ENCODE measurements at places on chromosomes 16 and 17.

DNA sequence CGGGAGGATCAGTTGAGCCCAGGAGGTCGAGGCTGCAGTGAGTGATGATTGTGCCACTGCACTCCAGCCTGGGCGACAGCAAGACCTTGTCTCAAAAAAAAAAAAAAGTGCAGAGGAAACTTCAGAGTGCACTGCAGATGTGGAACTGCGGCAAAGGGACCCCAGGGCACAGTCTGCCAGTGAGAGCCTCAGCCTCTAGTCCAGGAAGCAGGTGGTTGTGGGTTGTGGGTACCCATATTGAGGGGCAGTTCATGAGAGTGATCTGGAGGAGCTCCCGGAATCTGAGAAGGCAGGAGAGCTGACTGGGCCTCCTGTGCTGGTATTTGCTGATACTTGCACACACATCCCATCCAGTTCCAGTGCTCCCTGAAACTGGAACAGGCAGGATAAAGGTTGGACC, 13.1 kb downstream of the FOXN1 start:
- no peak for DNase-seq

DNA sequence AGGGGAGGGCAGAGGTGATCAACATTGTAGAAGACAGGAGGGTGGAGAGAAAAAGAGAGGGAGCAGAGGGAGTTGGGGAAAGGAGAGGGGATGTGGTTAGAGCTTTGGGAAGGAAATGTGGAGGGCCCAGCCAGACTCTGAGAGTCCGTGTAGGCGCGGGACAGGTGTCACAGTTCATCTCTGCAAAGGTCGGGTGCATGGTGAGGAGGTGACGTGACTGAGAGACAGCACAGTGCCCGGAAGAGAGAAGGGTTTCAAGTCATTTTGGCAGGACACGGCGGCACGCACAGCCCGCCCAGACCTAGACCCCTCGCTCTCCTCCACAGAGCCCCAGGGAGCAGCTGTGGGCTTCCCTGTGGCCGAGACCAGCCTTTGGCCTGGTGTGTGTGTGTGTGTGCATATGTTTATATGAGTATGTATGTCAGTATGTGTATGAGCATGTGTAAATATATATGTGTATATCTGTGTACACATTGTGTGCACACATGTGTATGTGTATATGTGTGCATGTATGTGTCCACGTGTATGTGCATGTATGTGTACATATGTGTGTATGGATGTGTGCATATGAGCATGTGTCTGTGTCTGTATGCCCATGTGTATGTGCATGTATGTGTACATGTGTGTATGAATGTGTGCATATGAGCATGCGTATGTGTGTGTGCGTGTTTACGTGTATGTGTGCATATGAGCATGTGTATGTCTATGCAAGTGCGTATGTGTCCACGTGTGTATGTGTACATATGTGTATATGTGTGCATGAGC, 104.6 kb downstream of the SEC14L1 start:
- DNase-seq, result no peak

DNA sequence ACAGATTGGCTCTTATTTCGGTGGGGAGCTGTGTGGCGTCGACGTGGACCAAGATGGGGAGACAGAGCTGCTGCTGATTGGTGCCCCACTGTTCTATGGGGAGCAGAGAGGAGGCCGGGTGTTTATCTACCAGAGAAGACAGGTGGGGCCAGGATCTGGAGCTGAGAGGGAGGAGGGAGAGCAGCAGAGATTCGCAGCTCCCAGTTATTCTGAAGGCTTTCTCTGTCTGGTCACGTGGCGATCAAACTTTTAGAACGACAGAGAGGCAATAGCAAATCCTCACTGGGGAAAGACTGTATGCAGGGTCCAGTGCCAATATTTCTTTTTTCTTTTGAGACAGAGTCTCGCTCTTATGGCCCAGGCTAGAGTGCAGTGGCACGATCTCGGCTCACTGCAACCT, 22.2 kb downstream of the ITGAL start:
- no peak for DNase-seq

DNA sequence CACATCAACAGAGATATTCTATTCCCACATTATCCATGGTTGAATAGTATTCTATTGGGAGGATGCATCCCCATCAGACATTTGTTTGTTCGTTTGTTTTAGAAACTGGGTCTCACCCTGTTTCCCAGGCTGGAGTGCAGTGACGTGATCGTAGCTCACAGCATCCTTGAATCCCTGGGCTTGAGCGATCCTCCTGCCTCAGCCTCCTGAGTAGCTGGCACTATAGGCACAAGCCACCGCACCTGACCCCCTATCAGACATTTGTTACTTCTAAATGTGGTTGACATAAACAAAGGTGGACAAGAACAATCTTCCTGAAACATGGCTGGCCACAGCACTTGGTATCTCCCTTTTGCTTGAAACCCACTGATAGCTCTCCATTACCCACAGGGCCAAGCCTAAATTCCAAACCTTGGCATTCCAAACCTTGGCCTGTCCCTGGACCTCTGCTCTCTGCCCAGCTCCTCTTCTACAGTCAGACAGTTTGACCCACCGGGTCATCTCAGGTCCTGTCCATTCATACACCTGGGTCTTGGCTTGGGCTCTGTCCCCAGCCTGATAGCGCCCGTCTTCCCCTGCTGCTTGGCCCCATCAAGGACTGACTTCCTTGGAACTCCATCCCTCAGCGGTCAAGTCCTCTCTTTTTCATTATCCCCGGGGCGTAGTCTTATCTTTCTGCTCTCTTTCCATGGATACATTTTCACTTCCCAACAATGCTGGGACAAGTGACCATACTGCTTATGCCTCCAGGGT, 1.5 kb upstream of the PRR29 start:
- DNase-seq, result no peak

DNA sequence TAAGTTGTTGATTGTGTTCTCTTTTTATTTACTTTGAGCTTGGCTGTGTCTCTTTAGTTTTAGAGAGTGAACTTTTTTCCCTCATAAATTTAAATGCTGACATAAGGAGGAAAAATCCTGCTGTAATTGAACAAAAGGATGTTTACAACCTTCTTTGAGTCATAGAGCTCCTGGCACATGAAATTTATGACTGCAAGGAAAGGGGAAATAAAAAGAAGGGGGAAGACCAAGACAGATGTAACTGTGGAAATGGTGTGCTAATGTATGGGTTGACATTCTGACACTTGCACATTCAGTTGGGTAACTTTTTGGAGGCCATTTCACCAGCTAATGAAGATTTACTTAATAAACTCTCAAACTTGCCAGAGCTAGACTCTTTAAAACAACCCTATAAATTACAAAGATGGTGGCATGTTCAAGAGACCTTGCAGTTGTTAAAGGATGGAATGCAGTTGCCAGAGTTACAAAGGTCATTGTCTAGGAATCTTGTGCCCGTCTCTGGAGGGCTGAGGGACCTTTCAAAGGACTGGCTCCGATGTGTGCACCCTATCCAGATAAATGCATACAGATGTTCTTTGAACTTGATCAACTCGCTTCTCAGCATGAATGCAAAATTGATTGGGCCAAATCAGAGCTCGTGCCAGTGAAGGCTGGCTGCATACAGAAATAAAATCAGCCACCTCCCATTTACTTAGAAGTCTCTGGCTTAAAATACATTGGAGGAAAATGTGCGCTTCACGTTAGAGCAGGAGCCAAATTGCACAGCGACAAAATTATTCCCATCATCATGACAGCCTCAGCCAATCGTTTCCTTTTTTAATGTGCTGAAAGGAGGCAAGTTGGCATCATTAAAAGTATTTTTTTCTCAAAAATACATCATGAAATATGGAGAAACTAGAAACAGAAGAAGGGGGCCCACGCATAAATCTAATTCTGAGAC, 289.0 kb upstream of the XYLT1 start:
- DNase-seq, result no peak

GRCh38 chr17:34245351-34245905, 9.7 kb upstream of the CCL2 start:
- DNase-seq, result no peak

- no peak for DNase-seq
Observed at GRCh38 chr17:43784628-43785101, 4.4 kb downstream of the CFAP97D1 start.

- DNase-seq, result no peak
Observed at GRCh38 chr16:68539711-68540239, 684 bp downstream of the ZFP90 start.

DNA sequence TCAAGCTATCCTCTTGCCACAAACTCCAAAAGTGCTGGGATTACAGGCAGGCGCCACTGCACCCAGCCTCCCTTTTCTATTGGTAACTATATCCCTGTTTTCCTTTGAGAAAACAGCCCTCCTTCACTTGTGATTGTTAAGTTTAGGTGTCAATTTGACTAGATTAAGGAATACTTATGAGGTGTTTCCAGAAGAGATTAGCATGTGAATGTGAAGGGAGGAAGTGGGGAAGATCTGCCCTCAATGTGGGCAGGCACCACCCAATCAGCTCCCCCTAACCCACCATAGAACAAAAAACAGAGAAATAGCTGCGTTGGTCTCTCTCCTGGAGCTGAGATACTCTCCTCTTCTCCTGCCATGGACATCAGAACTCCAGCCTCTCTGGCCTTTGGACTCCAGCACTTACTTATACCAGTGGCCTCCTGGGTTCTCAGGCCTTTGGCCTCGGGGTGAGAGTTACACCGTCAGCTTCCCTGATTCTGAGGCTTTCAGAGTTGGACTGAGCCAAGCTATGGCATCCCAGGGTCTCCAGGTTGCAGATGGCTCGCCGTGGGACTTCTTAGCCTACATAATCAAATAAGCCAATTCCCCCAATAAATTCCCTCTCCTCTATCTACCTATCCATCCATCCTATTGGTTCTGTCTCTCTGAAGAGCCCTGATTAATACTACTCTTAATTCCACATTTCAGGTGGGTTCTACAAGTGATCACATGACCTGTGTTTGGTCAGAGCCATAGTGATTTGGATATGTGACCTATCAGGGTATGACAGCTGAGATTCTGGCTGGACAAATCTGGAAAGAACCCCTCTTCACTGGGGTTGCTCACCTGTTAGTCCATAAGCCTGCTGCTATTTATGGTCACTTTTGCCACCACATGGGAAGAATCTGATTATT, 12.0 kb upstream of the STAT3 start:
- no peak for DNase-seq

DNA sequence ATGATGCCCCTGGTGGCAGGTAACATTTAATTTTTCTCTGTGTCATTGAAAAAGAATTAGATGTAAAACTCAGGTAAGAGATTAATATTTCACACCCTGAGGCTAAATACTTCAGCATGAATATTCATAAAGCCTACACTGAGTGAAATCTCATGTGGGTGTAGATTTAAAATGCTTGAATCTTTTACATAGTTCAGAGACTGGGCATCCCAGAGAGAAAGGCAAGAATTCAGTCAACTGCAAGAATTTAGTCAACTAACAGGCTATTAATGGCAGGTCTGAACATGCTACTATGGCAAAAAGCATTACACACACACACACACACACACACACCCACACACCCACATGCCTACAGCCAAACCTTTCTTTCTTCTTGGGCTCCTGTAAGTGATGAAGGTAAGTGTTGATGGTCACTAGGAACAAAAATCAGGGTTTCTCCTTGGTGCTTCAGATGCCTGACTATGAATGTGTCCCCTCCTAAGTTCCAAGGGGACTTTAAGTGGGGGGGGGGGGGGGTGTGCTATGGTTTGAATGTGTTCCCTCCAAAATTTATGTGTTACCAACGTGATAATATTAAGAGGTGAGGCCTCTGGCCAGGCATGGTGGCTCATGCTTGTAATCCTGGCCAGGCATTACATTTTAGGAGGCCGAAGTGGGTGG, 63.7 kb upstream of the PSMD7 start:
- DNase-seq, result no peak

DNA sequence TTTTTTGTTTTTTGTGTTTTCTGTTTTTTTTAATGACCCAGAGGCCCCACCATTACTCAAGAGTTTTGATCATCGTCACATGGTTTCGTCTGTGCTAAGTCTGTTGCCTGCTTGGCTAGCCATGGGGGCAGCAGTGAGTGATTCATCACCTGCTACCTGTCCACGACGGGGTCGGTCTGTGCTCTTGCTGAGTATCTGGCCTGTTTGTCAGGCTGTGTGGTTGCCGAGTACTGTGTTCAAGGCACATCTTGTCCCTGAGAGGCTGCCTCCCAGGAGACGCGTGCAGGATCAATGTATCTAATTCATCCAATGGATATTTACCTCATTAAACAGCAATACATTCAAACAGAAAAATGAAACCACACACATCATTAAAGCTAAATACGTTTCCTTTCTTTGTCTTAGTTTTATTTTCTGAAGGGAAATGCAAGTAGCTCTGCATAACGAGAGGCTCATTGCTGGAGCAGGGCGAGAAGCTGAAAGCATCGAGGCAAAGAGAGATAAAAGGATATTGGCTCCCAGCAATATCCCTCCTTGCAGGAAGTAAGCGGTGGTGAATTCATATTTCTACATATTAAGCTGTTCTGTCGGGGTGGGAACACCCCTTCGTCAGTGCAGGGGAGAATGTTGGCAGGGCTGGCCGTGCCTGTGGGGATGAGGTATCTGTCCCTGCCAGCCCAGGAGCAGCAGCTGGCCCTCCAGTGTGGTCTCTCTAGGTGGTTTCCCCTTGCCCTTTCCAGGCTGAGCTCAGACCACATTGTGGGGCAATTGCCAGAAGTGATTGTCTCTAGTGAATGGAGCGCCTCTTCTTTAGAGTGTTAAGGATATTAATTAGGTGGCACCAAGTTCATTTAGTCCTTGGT, 166.2 kb upstream of the ASIC2 start:
- no peak for DNase-seq

GRCh38 chr17:34511265-34511664, 68.1 kb upstream of the TMEM132E start:
- DNase-seq, result no peak

GRCh38 chr17:28953444-28954118, 2.3 kb upstream of the PHF12 start:
- DNase-seq, result no peak

- no peak for DNase-seq
Observed at GRCh38 chr17:40316571-40317344, 7.8 kb downstream of the RARA start.

GRCh38 chr17:32903774-32904673, 23.9 kb upstream of the TMEM98 start:
- DNase-seq, result no peak

GRCh38 chr16:89112377-89113151, 18.9 kb downstream of the ACSF3 start:
- DNase-seq, result no peak

DNA sequence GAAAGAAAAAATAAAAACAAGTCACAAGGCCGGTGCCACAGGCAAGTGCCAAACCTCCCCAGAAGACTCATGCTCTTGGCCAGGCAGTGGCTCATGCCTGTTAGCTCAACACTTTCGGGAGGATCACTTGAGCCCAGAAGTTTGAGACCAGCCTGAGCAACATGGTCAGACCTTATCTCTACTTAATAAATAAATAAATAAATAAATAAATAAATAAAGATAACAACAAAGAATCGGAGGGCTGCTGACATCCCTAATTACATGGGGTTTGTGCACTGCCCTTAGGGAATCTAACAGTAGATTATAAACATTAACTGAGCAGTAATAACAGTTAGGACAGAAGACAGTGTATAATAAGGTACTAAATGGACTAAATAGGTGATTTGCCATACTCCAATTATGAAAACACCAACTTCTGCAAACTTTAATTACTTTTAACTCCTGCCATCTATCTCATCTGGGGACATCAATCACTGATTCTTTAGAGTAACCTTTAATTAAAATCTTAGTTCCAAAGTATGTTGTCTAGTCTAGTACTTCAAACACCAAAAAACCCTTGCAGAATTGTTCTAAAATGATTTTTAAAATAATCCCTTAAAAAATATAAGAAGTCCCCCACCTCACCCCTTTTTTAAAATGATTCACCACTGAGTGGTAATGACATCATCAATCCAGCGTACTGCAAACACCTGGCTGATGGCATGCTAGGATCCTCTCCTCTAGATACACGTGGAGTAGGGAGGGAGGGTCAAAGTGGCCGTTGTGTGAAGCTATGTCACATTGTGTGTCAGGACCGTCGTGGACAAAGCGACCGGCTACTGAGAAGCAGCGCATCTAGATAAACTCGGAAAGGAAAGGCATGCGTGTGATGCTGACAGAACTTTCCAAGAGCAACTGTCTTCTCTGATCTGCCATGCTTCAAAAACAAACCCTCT, 28.5 kb downstream of the CYTH1 start:
- DNase-seq, result no peak
